ENCODE measurements at places on chromosomes 3 and 15. TPM values are rescaled to one million over a fixed set of nuclear protein-coding genes. Genes with fewer than 3 reads are reported as not detected.

DNA sequence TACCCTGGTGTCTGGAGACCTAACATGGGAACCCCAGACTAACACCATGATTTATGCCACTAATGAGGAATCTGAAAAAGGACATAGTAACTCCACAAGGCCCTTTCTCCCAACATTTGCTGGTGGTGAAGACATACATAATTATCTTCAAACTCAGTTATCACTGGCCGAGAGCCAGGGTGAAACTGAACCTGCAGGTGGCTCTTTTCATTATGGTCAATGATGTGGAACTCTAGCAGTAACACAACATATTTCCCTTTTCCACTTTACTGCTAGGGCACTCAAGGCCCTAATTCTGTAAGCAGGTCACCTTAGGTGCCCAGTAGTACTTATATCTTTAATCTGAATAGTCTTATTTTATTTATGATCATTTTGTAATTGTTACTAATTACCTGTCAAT lies 326.4 kb upstream of the SATB1 start:
- no peak overlapping the region for H3K4me3 ChIP-seq
- DNase-seq, result no peak
- no peaks in the 10 kb centered on the region for H3K27me3 ChIP-seq
- H3K4me1 ChIP-seq, result peaks cover 81% of the 10 kb centered on the region

- no peak overlapping the region for H3K4me3 ChIP-seq
- H3K27ac ChIP-seq, result no peak overlapping the region
- DNase-seq, result no peak
- peaks cover 22% of the 10 kb centered on the region for H3K4me1 ChIP-seq
- H3K27me3 ChIP-seq, result peaks cover 6% of the 10 kb centered on the region
- peaks cover 2% of the 10 kb centered on the region for H3K36me3 ChIP-seq
These were observed 14.6 kb downstream of the SMAD6 start for GRCh38 chr15:66716656-66717020.

DNA sequence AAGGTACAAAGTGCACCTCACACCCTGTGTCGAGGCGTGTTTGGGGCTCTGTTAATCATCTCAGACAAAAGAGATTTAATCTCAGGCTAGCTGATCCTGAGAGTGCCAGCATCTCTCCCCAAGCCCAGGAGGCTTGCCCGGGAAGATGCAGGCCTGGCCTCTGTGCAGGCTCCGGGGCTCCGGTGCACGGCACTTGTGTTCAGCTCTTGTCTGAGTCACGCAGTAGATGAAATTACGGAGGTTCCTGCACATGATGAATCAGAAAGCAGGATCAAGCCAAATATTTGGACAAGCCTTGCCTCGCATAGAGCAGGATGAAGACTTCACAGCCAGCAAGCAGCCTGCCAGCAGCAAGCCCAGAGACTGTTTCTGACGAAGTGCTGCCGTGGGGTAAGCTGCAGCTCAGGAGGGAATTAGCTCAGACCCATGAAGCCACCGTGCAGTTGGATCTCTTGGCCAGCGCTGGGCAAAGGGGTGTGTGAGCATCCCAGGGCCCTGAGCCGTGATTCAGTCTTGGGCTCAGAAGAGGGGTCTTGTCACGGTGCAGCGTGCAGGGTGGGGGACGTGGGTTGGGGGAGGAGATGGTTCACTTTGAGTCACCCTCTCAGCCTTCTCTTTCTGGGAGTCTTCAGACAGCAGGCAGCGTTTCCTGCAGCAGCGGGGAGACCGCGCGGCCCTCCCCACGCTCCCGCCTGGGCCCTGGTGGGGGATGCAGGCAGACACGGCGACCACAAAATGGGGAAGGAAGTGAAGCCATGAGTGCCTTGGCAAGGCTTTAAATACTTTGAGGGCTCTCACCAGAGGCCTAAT lies 89.2 kb upstream of the MEF2A start:
- peaks cover 5% of the 10 kb centered on the region for H3K27me3 ChIP-seq
- DNase-seq, result no peak
- no peak overlapping the region for H3K4me3 ChIP-seq
- no peaks in the 10 kb centered on the region for H3K36me3 ChIP-seq
- H3K27ac ChIP-seq, result peak overlapping the region; percentile 23
- H3K4me1 ChIP-seq, result peaks cover 12% of the 10 kb centered on the region

GRCh38 chr15:34318277-34319079 lies 19.1 kb downstream of the SLC12A6 start:
- H3K4me3 ChIP-seq, result peak overlapping the region; percentile 88
- peaks cover 43% of the 10 kb centered on the region for H3K4me1 ChIP-seq
- peaks cover 18% of the 10 kb centered on the region for H3K36me3 ChIP-seq

- no peak overlapping the region for H3K27ac ChIP-seq
- no peak for DNase-seq
- H3K36me3 ChIP-seq, result no peaks in the 10 kb centered on the region
- H3K4me1 ChIP-seq, result no peaks in the 10 kb centered on the region
These were observed 713.3 kb upstream of the EPHA6 start for GRCh38 chr3:96101006-96101560.

- no peak overlapping the region for H3K4me3 ChIP-seq
- H3K27ac ChIP-seq, result no peak overlapping the region
- H3K4me1 ChIP-seq, result no peaks in the 10 kb centered on the region
- no peaks in the 10 kb centered on the region for H3K36me3 ChIP-seq
- H3K27me3 ChIP-seq, result peaks cover 1% of the 10 kb centered on the region
- no peak for DNase-seq
These were observed 21.8 kb upstream of the MUSTN1 start for GRCh38 chr3:52856666-52857065.

DNA sequence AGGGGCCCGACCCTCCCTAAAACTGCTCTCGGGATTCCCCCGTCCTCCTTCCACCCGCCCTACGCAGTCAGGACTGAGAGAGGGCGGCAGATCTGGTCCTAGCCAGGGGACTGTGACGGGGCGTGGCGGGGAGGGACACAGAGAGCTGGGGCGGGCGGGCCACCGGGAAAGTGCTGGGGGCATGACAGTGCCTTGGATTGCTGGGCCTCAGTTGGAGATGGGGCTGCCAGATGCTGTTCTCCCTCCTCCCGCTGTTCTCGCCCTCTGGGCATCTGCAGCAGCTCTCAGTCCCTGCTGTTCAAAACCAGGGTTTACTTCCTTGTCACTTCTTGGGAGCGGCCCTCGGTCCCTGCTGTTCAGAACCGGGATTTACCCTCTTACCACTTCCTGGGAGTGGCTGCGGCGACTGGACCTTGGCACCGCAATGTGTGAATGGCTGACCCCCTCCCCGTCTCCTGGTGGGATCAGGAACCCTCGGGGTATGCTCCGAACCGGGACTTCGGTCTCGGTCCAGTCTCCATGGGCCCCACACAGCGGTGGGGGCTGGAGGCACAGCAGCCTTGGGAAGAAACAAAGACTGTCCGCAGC lies 1.8 kb upstream of the RPP25 start:
- H3K4me1 ChIP-seq, result peaks cover 36% of the 10 kb centered on the region
- H3K27ac ChIP-seq, result no peak overlapping the region
- H3K36me3 ChIP-seq, result peaks cover 2% of the 10 kb centered on the region
- H3K27me3 ChIP-seq, result peaks cover 52% of the 10 kb centered on the region

- H3K27ac ChIP-seq, result peak overlapping the region; percentile 68
- H3K4me3 ChIP-seq, result no peak overlapping the region
- H3K27me3 ChIP-seq, result no peaks in the 10 kb centered on the region
These were observed 37.8 kb downstream of the CHD2 start for GRCh38 chr15:92937901-92938300.

DNA sequence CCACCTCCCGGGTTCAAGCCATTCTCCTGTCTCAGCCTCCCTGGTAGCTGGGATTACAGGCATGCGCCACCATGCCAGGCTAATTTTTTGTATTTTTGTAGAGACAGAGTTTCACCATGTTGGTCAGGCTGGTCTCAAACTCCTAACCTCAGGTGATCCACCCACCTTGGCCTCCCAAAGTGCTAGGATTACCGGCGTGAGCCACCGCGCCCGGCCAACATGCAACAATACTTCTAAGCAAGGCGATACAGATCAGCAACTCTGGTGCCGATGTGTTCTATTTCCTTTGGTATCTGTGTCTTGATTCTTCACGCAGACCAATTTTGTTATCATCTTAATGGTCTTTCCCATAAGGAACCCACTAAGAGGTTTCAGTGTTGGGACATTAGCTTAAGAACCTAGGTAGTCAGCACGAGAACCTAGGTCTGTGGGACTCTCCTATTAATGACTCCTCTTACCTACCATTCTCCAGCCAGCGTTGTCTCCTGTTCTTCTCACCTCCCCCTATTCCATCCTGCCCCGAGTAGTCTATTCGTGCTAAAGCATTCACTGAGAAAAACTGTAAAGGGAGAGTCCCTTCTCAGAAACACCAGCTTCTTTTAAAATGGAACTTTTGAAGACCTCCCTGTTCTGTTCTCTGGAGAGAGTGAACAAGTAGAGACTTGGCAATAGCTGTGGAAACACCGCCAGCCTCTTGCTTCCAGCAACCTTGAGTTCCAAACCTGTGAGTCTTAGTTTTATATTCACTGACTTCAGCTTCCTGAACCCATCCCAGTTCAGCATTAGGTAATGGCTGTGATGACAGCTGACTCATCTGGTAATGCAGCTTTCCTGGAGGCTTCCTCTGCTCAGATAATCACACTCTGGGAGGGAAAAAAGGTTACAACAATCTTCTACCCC lies 61.2 kb downstream of the TSC22D2 start:
- H3K4me1 ChIP-seq, result no peaks in the 10 kb centered on the region
- no peak overlapping the region for H3K27ac ChIP-seq
- peaks cover 3% of the 10 kb centered on the region for H3K27me3 ChIP-seq
- H3K4me3 ChIP-seq, result no peak overlapping the region
- peaks cover 2% of the 10 kb centered on the region for H3K36me3 ChIP-seq
- no peak for DNase-seq

GRCh38 chr3:122892118-122892960 lies 97.5 kb downstream of the SLC49A4 start:
- no peak for DNase-seq
- no peaks in the 10 kb centered on the region for H3K36me3 ChIP-seq
- H3K27ac ChIP-seq, result no peak overlapping the region
- H3K4me3 ChIP-seq, result no peak overlapping the region
- peaks cover 11% of the 10 kb centered on the region for H3K27me3 ChIP-seq

DNA sequence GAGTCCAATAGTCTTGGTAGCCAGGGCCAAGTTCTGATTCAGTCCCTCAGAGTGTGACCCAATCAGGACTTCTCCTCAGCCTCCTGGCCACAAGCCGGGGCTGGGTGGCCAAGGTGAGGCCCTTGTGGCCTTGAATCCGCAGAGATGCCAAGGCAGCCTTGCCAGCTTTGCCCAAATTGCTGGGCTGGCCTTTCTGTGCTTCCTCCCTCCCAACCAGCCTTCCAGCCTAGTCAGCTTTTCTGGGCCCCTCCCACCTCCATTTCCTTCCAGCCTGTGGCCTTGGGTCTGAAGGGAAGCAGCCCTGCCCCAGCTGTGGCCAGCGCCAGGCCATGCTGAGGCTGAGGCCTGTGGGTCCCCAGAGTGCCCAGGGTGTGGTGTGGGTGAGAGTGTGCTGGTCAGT lies 34.3 kb upstream of the ANKDD1A start:
- no peaks in the 10 kb centered on the region for H3K27me3 ChIP-seq
- H3K4me3 ChIP-seq, result no peak overlapping the region

- no peak for DNase-seq
- H3K36me3 ChIP-seq, result no peaks in the 10 kb centered on the region
- no peaks in the 10 kb centered on the region for H3K4me1 ChIP-seq
These were observed 66.1 kb upstream of the CTDSPL start for GRCh38 chr3:37795431-37796061.

- no peaks in the 10 kb centered on the region for H3K4me1 ChIP-seq
- no peak overlapping the region for H3K4me3 ChIP-seq
- H3K36me3 ChIP-seq, result peaks cover 47% of the 10 kb centered on the region
- no peaks in the 10 kb centered on the region for H3K27me3 ChIP-seq
- no peak for DNase-seq
These were observed 23.0 kb downstream of the MKRN2 start for GRCh38 chr3:12579905-12580304.

DNA sequence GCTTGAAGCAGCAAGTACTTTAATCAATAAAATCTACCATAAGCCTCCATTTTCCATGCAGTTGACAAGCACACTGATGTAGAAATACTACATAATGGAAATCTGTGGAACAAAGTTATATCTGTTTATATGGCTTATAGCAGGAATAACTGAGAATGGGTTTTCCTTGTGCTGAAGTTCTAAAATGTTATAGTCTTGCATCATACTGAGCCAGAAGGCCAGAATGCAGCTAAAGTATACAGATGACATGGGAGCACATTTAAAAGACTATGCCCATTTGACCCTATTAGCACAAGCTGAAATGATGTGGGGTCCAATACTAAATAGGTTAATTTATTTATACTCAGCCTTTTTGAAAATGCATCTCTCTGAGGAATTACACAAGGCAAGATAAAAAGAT lies 25.1 kb downstream of the SLC24A5 start:
- H3K27ac ChIP-seq, result no peak overlapping the region
- H3K36me3 ChIP-seq, result peaks cover 11% of the 10 kb centered on the region
- no peak for DNase-seq
- no peaks in the 10 kb centered on the region for H3K27me3 ChIP-seq

- no peak overlapping the region for H3K27ac ChIP-seq
- H3K36me3 ChIP-seq, result no peaks in the 10 kb centered on the region
- no peak for DNase-seq
- H3K27me3 ChIP-seq, result no peaks in the 10 kb centered on the region
These were observed 34.5 kb downstream of the OSBPL10 start for GRCh38 chr3:31946484-31947081.

DNA sequence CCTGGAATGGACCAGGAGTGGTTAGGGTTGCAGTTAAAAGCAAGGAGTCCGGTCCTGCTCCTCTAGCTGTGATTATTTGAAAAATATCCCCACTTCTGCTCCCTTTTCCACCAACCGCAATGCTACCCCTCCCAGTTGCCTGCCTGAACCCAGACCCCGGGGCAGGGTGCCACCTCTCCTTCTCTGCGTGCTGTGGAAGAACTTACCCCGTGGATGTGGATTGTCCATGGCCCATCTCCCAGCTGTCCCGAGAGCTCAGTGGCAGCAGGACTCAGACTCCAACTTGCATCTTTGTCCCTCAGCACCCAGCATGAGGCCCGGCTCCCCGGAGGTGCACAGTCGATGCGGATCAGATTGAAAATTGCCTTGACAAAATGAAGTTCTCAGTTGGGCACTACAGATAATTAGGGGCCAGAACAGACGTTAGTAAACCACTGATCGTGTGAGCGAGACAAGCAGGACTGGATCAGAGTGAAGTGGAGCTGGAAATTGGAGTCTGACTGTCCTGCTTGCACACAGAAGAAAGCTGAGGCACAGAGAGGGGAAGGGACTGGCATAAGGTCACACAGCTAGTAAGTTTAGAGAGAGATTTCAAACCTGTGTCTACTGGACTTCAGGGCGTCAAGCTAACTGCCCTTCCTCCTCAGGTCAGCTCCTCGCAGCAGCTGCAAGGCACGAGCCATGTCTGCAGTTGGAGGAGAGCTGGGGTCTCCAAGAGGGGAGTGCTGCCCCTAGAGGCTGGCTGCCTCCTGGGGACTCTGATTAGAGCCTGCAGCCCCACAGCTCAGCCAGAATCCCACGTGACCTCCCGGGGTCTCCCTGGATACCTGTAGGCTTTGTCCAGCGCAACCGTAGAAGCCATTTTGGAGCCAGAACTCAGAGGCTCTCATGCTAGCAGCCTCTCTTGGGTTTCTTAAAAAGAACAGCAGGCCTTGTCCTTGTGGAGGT lies 14.7 kb downstream of the SLC6A1 start:
- no peak overlapping the region for H3K4me3 ChIP-seq
- DNase-seq, result no peak
- no peak overlapping the region for H3K27ac ChIP-seq
- H3K36me3 ChIP-seq, result no peaks in the 10 kb centered on the region
- H3K27me3 ChIP-seq, result peaks cover 2% of the 10 kb centered on the region
- H3K4me1 ChIP-seq, result no peaks in the 10 kb centered on the region

DAZL gene
- 0.10 TPM for total RNA-seq

STRIT1 gene
- total RNA-seq, result not detected

CELSR3 gene
- total RNA-seq, result 11.6 TPM

NMNAT3 gene
- 1.2 TPM for total RNA-seq

PRICKLE2 gene
- total RNA-seq, result not detected
